ENCODE measurements at places on chromosomes 11 and 22.
A peak's percentile ranks its signal among the peaks of the same experiment; 100 is the strongest.

GRCh38 chr11:9619004-9619403, 44.9 kb upstream of the SWAP70 start:
- no peak for DNase-seq

GRCh38 chr11:105589346-105589745, 20.5 kb upstream of the GRIA4 start:
- no peak for DNase-seq

DNA sequence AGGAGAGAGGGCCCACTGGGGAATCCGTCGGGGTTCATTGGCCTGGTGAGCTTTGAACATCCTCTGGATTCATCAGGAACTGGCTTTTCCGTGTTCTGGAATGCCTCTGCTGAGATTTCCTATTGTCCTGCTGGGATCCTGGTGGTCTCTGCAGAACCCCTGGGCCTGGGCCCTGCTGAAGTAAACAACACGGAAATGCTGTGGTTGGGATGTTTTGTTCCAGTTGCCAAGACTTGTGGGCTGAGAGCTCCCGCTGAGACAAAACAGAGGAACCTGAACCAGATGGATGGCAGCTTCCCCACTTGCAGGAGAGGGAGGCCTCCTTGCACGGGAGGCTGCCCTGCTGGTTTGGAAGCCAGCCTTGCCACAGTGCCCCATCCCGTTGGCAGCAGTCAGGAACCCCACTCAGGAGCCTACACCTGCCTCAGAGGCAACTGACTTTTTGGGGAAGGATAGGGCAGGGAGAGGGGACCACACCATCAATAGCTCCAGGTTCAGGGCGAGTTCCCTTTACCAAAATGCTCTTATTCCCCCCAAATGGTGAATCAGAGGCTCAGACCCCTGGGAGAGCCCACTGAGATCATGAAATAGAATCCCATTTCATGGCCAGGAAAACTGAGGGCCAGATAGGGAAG, 60.7 kb downstream of the LRRC32 start:
- no peak for DNase-seq

- no peak for DNase-seq
Measured at GRCh38 chr11:45102810-45103621, 43.4 kb upstream of the PRDM11 start.

- no peak for DNase-seq
Measured at GRCh38 chr22:26466196-26466595, 17.4 kb downstream of the HPS4 start.

DNA sequence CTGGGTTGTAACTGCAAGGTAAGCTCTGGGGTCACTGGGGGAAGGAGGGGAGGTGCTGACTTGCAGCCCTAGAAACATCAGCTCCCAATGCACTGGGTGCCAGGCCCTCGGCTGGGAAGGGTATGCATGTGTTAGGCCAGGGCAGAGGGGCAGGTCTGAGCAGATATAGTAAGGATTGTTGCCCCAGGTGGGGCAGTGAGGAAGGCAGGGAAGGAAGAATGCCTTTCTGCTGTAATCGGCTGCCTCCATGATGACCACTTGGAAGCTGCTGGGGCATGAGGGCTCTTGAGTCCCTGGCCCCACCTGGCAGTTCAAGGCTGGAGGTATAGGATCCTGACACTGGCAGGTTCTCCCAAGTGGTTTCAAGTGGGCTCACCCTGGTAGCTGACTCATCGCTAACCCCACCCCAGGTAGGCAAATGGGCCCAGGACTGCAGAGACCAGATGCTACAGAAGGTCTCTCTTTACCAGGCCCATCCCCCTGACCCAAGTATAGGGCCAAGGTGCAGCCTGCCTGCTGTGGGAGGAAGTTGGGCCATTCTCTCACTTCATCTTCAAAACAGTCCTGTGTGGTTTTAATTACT, 56.7 kb downstream of the TIMP3 start:
- DNase-seq = no peak

- DNase-seq = no peak
Measured at GRCh38 chr22:27799015-27799826, 2.3 kb downstream of the MN1 start.

GRCh38 chr11:116686866-116687265, 85.9 kb downstream of the BUD13 start:
- no peak for DNase-seq

- no peak for DNase-seq
Measured at GRCh38 chr11:94926698-94927237, 46.6 kb downstream of the CWC15 start.

GRCh38 chr11:118648291-118648690, 31.2 kb downstream of the TREH start:
- no peak for DNase-seq

DNA sequence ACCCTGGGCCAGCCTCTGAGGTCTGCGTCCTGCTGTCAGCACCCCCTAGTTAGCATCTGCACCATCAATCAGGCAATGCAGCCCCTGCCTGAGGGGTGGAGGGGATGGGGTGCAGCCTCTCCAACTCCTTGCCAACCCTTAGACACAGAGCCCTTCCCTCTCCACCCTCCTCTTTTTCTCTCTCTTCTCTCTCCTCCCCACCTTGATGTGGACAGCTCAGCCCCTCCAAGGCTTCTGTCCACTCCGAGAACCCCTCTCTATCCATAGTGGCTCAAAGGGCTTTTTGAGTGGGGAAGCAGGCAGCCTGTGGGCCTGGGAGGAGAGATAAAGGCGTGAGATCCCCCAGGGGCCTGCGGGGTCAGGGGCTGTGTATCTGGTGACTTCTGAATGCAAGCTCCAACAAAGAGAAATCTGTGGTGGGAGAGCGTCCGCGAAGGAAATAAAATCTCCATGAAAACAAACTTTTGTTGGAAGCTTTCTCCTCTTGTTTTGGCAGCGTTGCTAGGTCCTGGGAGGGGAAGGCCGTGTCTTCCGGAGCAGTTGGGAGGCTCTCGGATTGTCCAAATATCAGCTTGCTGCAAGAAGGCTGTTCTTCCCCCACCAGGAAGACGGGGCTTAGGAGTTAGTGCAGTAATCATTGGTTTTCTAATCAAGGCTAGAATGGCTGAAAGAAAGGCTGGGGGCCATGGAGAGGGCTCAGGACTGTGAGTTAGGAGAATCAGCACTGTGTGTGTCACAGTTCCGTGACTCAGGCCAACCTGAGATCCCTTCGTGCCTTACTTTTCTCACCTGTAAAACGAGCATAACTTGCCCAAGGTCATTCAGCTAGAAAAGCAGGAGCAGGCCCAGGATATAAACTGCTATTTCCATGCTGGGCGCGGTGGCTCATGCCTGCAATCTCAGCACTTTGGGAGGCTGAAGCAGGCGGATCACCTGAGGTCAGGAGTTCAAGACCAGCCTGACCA, 50.3 kb downstream of the PKNOX2 start:
- DNase-seq = no peak

GRCh38 chr22:20130731-20131596, 640 bp upstream of the ZDHHC8 start:
- DNase-seq = no peak

DNA sequence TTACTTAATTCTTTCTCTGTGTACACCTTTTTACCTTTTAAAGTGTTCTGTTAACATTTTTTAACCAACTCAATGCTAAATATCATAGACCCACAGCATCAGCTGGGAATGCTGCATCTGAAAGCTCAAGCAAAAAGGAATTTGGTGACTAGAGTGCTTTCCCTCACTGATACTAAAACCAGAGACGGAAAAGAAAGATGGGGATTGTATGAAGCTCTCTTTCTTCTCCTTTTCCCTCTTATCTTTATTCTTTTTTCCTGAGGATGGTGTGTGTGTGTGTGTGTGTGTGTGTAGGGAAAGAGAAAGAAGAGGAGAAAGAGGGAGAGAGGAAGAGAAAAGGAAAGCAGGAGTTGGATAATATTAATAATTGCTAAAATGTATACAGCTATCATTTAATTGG, 4.1 kb upstream of the SIK2 start:
- no peak for DNase-seq

DNA sequence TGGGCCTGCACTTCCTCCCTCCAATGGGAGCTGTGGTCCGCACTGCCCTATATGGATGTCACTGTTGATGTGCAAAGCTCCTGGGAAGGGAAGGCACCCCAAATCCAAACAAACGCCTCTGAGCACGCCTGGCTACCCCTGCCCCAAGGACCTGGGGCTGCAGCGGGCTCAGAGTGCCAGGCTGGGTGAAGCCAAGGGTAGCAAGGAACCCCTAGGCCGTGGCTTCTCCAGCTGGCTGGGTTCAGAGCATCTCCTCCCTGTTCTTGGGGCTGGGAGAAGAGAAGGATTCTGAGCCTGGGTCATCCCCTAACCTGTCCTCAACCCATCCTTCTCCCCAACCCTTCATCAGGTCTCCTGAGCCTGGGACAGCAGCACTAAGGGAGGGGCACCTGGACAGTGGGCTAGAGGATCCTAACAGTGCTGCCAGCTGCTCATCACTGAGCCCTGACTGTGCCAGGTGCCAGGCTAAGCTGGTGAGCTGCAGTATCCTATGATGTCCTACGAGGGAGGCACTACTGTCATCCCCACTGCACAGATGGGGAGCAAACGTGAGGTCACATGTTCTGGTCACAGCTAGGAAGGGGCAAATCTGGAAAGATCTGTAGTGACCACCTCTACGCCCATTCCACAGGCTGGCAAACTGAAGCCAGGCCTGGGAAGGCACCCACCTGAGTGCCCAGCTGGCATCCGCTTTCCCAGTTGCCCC, 3.0 kb downstream of the SSTR3 start:
- DNase-seq = no peak

DNA sequence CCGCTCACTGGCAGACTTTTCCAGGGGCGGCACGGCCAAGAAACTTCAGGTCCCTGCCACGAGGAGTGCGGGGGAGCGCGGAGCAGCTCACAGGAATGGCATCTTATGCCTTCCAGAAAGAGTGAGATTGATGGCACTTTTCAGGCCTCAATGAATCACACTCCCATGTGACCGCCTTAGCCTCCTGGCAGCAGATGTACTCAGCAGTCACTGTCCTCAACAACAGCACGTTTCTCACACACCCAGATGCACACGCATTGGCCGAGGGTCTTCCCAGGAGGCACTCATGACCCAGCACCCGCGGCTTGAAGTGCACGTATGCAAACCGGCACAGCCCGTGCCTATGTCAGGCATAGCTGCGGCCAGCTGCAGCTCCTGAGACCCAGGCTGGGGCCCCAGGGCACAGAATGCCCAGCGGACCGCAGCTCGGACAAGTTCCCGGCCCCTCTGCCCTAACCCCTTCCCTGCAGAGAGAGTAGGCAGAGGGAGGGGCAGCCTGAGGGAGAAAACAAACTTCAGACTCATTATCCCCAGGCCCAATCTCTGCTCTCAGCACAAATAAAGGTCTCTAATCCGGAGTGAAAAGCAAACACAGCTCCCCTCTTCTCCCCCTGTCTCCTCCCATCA, 48.3 kb downstream of the RPUSD4 start:
- peak; percentile 5 for DNase-seq

DNA sequence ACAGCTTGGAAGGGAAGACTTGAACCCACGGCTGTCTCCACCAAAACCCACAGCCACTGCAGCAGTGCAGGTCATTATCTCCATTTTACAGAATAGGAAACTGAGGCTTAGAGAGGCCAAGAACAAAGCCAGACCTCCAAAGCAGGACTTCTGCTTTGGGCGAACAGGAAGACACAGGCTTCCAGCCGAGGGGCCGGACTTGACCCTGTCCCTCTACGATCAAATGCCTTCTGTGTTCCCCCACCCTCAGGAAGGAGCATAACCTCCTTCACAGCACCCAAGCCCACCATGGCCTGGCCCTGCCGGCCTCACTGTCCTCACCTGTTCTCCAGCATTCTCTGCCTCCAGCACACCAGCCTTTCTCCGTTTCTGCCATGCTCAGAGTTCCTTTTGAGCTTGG, 15.8 kb downstream of the IGLL1 start:
- DNase-seq = no peak

DNA sequence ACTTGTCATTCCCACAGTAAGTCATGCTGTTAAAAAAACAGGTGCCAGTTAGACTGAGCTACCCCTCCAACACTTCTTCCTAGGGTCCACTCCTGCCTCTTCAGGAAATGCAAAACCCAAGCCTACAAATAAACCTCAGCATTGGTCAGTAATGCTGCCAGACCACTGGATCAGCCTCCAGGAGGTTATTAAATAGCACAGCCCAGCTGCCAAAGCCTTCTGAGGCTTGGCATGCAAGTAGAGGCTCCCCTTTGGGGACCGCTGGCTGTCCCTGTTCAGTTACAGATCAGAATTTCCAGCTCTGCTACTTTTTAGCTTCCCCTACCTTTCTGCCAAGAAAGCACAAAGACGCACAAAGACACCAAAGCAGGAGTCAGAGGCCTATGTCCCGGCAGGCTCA, 33.3 kb downstream of the ABTB2 start:
- no peak for DNase-seq

DNA sequence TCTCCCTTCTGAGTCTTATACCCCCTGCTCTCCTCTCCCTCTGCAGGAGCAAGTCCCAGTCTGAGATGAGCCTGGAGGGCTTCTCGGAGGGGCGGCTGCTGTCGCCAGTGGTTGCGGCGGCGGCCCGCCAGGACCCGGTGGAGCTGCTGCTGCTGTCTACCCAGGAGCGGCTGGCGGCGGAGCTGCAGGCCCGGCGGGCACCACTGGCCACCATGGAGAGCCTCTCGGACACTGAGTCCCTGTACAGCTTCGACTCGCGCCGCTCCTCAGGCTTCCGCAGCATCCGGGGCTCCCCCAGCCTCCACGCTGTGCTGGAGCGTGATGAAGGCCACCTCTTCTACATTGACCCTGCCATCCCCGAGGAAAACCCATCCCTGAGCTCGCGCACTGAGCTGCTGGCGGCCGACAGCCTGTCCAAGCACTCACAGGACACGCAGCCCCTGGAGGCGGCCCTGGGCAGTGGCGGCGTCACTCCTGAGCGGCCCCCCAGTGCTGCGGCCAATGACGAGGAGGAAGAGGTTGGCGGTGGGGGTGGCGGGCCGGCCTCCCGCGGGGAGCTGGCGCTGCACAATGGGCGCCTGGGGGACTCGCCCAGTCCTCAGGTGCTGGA, 8.8 kb upstream of the MYRF start:
- DNase-seq = no peak

GRCh38 chr11:46513934-46514342, 79.9 kb downstream of the AMBRA1 start:
- peak; percentile 73 for DNase-seq

GRCh38 chr11:62433141-62433903, 14.5 kb downstream of the SCGB1A1 start:
- DNase-seq = no peak

DNA sequence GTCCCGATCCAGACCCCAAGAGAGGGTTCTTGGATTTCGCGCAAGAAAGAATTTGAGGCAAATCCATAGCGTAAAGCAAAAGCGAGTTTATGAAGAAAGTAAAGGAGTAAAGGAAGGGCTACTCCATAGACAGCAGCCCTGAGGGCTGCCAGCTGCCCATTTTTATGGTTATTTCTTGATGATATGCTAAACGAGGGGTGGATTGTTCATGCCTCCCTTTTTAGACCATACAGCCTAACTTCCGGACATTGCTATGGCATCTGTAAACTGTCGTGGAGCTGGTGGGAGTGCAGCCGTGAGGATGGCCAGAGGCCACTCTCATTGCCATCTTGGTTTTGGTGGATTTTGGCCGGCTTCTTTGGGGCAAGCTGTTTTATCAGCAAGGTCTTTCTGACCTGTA, 19.4 kb upstream of the SHANK3 start:
- DNase-seq = no peak

- peak; percentile 87 for DNase-seq
Measured at GRCh38 chr11:47946682-47947559, 33.4 kb upstream of the PTPRJ start.

GRCh38 chr22:21652010-21652546, 10.0 kb downstream of the SDF2L1 start:
- no peak for DNase-seq

Data from epithelial cell of prostate (primary cell).